ENCODE measurements at places on chromosomes 1 and 21.

GRCh38 chr1:224525411-224526040 is 90.6 kb upstream of the CNIH3 start:
- DNase-seq = no peak

- no peak for DNase-seq
Observed at GRCh38 chr21:44461464-44462001, 6.2 kb downstream of the LRRC3 start.

GRCh38 chr1:32716312-32717148 is 14.0 kb upstream of the SYNC start:
- DNase-seq = peak; percentile 30

DNA sequence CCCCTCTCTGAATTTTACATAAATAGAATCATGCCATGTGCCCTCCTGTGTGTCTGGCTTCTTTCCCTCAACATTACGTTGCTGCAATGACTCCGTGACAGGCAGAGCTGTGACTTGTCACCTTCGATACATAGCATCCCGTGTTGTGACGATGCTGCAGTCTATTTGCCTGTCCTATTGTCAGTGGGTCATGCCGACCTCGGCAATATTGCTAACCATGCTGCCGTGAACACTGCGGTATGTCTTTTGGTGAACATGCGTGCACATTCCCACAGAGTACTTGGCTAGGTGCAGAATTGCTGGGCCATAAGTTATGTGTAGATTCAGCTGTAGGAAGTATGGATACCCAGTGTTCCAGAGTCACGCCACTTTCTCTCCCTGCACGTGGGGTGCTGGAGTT is 36.3 kb upstream of the TTC34 start:
- no peak for DNase-seq

- peak; percentile 69 for DNase-seq
Observed at GRCh38 chr1:175015243-175015642, 8.0 kb downstream of the MRPS14 start.

DNA sequence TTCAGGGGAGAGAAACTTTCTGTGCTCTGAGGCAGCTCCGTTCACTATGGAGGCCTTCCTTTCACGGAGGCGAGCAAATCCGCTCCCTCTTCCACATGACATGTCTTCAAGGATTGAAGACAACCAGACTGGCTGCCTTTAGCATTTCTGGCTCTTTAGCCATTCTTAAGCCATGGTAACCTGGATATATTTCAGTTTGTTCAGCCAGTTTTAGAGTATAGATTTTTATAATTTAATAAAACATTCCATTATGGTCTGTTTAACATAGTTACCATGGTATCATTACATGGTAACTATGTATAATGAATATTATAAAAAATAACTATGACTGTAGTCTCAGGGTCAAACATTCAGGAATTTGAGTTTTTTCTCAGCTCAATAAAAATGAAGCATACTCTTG is 54.2 kb upstream of the NFIA start:
- no peak for DNase-seq

DNA sequence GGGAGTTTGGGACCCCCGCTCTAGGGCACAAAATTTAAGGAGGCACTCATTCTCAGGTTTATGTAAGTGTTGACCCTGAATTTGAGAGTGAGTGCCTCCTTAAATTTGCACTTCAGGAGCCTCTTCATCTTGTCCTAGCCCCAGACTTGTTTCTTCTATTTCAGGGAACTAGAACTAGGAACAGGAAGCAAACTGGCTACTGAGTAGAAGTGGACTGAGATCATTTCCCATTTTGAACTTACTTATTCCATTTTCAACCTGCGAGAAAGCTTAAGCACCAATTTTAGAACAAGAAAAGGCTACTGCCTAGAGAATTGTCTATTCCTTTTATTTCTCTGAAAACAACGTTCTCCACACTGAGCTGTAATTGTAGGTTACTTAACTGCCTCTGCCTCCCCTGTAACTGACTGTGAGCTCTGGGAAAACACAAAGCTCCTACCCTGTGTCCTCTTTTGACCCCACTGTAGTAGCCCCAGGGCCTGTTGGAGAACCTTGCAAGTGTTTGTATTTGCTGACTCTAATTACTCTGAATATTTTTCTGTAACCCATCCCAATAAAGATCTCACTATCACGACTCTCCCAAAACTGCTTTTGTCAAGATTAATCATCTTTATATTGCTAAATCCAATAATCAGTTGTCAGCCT is 2.5 kb downstream of the PPT1 start:
- no peak for DNase-seq

GRCh38 chr1:164855716-164856329 is 296.8 kb downstream of the PBX1 start:
- DNase-seq = no peak

DNA sequence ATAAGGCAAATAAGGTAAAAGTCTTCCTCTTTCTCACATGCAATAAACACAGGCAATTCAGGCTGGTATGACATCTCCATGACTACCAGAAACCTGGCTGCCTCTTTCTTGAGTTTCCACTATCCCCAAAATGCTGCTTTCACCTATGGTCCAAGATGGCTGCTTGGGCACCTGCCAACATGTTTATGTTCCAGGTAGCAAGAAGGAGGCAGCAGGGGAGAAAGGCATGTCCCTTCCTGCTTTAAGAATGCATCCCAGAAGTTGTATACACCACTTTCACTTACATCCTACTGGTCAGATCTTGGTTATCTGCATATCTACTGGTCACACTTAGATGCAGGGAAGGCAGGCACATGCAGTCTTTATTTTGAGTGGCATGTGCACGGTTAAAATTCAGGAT is 19.4 kb upstream of the ACOT11 start:
- DNase-seq = no peak

- peak; percentile 53 for DNase-seq
Observed at GRCh38 chr1:215146240-215146975, 63.9 kb downstream of the KCNK2 start.

- DNase-seq = no peak
Observed at GRCh38 chr1:155608888-155609225, 1.2 kb upstream of the MSTO1 start.

DNA sequence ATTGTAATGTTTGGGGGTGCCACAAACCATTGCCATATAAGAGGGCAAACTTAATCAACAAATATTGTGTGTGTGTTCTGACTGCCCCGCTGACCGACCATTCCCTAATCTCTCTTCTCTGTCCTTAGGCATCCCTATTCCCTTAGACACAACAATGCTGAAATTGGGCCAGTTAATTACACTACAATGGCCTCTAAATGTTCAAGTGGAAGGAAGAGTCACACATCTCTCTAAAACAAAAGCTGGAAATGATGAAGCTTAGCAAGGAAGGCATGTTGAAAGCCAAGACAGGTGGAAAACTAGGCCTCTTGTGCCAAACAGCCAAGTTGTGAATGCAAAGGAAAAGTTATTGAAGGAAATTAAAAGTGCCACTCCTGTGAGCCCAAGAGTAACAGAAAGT is 30.2 kb downstream of the LTN1 start:
- no peak for DNase-seq

- DNase-seq = no peak
Observed at GRCh38 chr1:178050084-178050483, 43.8 kb upstream of the RASAL2 start.

DNA sequence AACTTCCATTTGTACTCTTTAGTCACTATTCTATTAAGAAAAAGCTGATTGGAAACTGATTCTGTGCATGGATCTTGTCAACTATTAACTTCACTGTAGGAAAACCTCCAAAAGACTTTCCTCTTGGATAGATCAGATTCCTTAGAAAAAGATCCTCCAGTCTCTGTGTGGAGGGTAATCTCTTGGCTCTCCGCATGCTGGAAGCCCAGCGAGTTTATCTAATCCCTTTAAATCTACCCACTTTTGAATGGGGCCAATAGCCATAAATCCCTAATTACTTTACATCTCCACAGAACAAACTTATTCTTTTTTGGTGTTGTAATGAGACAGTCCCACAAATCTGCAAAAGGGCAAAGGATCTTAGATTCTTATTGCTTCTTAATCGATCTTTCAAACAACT is 1206.4 kb upstream of the ADGRL4 start:
- DNase-seq = no peak

DNA sequence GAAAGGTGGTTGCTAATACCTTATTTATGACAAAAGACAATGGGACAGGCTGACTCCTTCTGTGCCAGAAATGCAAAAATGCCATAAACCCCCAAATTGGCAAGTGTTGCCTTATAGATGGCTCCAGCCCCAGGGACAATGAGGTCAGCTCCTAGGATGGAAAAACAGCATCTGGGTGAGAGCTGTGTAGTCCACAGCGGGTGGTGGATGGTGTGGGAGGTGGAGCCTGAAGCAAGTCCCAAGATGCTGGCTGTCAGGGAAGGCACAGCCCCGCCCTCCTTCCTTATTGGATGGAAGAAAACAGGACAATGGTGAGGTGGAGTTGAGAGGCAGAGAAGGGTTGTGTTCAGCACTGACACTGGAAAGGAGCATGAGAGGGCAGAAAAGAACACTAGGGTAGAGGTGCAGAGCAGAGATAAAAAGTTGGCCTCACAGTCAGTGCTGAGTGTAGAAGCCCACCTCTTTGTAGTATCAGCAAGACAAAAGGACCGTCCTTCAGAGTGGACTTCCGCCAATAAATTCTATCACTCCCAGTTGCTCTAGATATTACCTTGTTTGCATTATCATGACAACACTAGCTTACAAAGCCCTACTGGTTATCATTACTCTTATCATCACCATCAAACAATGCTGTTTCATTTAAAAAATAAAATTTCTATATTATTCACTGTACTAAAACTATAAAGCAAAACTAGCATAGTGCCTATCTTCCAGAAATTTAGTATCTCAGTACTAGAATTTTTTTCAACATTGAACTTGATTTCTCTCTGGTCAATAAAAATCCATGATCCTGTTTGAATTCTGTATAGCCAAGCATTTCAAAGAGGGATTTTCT is 3.7 kb upstream of the SDE2 start:
- peak; percentile 25 for DNase-seq

- peak; percentile 20 for DNase-seq
Observed at GRCh38 chr1:184078564-184079249, 27.2 kb downstream of the TSEN15 start.

- DNase-seq = no peak
Observed at GRCh38 chr21:33495743-33496142, 4.2 kb upstream of the DNAJC28 start.

- DNase-seq = peak; percentile 78
Observed at GRCh38 chr1:229629261-229629660, 3.2 kb downstream of the URB2 start.

DNA sequence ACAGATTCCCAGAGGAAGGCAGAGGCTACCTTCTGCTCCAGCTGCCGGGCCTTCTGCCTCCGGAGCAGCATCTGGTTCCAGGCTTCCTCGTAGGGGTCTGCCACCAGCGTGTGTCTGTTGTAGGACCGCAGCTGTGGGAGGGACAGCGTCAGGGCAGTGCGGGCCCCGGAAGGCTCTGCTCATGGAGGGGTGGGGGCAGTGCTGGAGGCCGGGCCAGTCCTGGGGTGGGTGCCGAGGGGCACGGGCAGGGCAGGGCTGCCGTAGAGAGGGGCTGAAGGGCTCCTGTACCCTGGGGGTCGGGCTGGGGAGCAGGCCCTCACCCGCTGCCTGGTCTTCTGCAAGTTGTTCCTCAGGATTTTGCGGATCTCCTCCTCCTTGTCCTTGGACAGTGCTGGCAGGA is 53.2 kb downstream of the SLC9A1 start:
- no peak for DNase-seq

- peak; percentile 34 for DNase-seq
Observed at GRCh38 chr1:33685256-33685655, 178.6 kb upstream of the HMGB4 start.

GRCh38 chr1:197918807-197919345 is 1.7 kb downstream of the LHX9 start:
- DNase-seq = no peak

DNA sequence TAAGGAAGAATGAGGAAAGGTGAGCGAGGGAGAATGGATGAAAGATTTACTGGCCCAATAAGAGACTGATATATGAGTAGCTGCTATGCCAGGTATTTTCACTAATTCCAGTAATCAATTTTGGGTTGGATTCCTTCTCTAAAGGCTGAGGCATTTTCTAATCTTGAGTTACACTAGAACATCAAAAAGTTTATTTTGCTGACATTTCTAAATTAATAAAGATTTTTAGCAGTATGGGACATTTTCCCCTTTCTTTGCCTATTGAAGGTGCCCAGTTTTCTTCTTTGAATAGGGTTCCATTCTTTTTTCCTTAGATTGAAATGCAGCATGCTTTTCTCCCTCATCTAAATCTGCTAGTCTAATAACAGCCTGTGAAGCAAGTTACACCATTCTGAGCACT is 52.9 kb downstream of the ZNHIT6 start:
- DNase-seq = no peak

- peak; percentile 70 for DNase-seq
Observed at GRCh38 chr1:91757763-91758460, 128.0 kb downstream of the TGFBR3 start.

DNA sequence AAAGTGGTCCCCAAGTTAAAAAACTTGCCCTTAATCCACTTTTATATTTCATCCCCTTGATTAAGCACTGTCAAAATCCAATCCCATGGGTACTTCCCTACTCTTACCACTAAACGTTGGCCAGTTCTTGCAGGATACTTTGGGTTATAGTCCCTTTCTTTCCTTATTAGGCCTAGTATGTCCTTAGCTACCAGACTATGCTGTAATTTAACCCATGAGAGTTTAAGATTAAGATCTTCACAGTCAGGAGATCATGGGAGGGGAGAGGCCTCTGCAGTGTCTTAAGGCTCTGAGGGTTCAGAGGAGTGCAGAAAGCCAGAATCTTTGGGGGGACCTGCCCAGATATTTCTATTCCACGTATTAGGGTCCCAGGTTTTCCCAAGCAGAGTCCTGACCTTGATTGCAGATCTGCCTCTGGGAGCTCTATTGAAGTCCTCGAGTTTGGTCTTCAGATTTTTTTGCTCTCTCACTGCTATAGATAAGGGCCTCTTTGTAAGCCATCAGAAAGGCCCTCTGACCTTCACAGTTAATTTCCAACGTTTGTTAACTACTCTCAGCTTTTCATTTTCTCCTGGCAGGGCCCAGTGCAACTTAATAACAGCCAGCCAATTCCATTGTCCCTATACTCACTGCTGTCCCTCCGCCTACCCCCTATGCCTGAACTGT is 9.0 kb upstream of the CGN start:
- DNase-seq = no peak

- no peak for DNase-seq
Observed at GRCh38 chr1:198597690-198598430, 41.0 kb upstream of the PTPRC start.

GRCh38 chr21:42746593-42747275 is 93.3 kb downstream of the PDE9A start:
- DNase-seq = no peak

DNA sequence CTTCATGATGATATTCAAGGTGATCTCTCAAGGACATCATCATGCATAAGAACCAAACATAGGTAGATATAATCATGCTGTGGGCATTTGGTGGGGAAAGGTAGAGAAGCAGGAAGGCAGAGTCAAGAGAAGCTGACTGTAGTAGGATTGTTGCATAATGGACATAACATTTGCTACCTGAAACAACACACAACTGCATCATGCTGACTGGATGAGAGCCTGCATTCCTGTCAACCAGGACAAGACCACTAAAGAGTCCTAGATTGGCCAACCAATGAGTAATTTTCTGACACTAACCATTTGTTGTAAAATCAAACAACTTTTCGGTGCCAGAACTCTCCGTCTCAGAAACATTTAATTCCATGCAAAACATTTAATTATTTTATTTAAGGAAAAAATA is 377.2 kb downstream of the PLPP3 start:
- peak; percentile 46 for DNase-seq

- no peak for DNase-seq
Observed at GRCh38 chr1:56249234-56249633, 330.1 kb downstream of the PLPP3 start.
